Inflammatory macrophage treated with lipopolysaccharide for 1 hour (primary cell): ENCODE measurements at places on chromosomes 4 and X.
A peak's percentile ranks its signal among the peaks of the same experiment; 100 is the strongest.

DNA sequence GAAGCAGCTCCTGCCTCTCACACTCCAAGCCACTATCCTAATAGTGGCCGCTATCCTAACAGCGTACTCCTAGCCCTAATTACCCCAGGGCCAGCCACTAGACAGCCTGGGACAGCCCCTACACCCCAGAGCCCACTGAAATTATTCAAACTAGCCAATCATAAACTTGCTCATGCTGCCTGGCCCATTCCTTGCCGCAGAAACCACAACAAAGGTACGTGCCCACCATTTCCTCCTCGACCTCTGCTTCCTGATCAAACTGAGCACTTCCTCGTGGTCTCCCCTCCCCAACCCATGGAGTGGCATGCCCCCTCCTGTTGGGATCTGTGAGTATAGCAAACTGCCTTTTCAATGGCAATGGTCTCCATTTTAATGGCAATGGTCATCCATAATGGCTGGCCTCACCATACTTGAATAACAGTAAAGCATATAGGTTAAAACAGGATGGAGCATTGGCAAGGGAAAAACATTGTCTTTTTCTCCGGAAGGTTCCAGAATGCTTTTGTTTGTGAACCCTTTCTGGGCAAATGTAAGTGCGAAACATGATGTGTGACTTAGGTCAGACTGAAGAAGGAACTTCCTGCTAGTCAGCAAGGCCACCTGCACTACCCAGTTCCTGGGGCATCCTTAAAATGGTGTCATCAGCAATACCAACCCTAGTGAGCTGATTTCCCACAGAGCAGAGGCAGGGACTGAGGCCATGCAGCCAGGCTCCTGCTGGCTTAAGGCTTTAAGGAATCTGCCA lies 107.1 kb upstream of the ATP6AP2 start:
- DNase-seq, result no peak

- DNase-seq, result no peak
These were observed 180.7 kb downstream of the CEP135 start for GRCh38 chr4:56129431-56129861.

- no peak for DNase-seq
These were observed 42.1 kb downstream of the SCML1 start for GRCh38 chrX:17779434-17779833.

- DNase-seq, result peak; percentile 56
These were observed 13.1 kb downstream of the TCEAL7 start for GRCh38 chrX:103343105-103343504.

GRCh38 chr4:144583658-144584057 lies 62.3 kb upstream of the HHIP start:
- DNase-seq, result no peak

- no peak for DNase-seq
These were observed 96.3 kb upstream of the WDR1 start for GRCh38 chr4:10212901-10213300.

- DNase-seq, result no peak
These were observed 21.3 kb downstream of the MMRN1 start for GRCh38 chr4:89915937-89916336.

GRCh38 chrX:154873329-154873728 lies 12.8 kb upstream of the F8A1 start:
- DNase-seq, result peak; percentile 25

- DNase-seq, result no peak
These were observed 109.0 kb downstream of the ANTXR2 start for GRCh38 chr4:79964020-79964399.

GRCh38 chr4:117135634-117136354 lies 50.4 kb upstream of the TRAM1L1 start:
- no peak for DNase-seq

DNA sequence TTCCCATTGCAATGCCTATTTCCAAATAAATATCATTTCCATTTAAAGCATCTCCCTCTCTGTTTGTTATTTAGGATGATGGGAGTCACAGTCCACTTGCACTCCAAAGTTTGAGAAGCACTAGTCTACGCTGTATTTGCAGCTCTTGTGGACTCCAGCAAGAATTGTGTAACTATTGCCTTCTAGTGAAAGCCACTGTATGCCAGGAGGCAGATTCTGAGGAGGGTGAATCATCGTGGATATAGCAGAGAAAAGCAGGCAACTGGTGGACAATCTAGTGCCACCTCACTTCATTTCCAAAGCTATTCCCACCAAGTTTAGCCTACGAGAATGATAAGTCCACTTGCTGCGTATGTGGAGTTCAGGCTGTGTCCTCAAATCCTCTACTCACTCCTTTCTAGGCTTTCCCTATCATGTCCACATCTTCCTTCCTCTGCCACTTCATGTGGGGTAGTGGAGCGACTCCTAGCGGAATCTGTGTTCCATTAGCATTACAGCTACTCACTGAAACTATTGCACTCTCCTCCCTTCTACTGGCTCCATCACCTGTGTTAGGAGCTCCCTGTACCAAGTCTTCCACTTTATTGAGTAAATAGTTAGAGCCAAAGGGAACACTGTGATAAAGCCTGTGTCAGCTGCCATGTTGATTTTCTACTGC lies 501.8 kb upstream of the GALNT7 start:
- DNase-seq, result no peak

GRCh38 chrX:9646471-9647224 lies 119.0 kb downstream of the GPR143 start:
- no peak for DNase-seq

DNA sequence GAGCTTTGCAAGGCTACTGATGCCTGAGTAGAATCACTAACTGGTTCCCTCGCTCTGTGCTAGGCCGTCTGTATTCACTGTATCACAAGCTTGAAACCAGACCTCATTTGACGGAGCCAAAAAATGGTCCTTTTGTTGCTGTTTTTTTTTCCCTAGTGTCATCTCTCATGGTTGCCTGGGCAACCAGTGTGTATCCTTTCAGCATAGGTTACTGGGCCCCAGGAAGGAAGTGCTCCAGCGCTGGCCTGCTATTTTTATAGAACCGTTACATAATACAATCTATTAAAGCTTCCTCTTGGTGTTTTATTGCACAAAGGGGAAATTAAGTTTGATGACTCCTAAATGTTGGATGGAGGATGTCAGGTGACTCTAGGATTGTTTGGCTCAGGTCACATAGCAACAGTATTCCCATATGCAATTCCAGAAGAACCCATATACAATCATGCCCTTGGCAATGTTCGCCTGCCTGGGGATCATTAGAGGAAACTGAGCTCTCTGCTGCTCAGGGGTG lies 220.4 kb downstream of the SPRY1 start:
- peak; percentile 77 for DNase-seq

DNA sequence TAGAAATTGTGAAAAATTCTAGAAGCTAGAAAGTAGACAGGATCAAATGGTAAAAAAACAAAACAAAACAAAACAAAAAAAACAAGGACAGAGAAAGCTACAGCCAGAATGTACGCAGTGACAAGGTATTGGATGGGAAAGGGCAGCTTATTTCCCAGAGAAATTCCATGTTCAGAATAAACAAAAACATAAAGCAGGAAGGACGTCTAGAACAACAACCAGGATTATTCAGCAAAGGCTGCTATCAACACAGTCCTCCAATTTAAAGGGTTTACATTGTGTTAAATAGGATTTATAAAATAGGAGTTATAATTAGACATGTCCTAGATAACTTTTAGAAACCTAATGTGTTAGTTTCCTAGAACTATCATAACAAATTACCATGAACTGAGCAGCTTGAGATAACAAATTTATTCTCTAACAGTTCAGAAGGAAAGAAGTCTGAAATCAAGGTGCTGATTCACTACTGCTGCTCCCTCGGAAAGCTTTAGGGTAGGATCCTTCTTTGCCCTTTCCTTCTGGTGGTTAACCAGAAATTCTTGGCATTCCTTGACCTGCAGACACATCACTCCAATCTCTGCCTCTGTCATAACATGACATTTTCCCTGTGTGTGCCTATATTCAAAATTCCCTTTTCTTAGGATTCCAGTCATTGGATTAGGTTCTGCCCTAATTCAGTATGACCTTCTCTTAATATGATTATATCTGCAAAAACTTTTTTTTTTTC lies 175.6 kb downstream of the SNCA start:
- no peak for DNase-seq

- DNase-seq, result no peak
These were observed 377.7 kb downstream of the PACRGL start for GRCh38 chr4:21077967-21078366.

DNA sequence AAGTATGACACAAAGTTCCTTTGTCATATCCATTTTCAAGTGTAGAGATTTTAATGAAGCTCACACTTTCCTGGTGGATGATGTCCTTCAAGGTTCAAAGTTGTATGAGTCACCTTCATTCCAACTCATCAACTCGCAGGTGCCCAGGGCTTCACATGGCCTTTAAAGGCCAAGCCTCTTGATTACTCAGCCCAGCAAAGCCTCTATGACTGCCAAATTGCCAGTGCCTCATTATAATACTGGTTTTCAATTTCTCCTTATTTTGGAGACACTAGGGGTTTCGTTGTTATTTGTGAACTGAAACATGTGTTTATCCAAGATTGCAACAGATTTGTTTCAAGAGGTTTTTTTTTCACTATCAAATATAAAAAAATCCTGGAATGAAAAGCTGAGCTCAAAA lies 45.9 kb upstream of the PPP3CA start:
- DNase-seq, result no peak

- DNase-seq, result no peak
These were observed 60.5 kb upstream of the CITED1 start for GRCh38 chrX:72366178-72366577.
